ENCODE measurements at places on chromosomes 6 and 20.

- no peak for DNase-seq
These were observed 106.7 kb downstream of the PRDM1 start for GRCh38 chr6:106192824-106193223.

DNA sequence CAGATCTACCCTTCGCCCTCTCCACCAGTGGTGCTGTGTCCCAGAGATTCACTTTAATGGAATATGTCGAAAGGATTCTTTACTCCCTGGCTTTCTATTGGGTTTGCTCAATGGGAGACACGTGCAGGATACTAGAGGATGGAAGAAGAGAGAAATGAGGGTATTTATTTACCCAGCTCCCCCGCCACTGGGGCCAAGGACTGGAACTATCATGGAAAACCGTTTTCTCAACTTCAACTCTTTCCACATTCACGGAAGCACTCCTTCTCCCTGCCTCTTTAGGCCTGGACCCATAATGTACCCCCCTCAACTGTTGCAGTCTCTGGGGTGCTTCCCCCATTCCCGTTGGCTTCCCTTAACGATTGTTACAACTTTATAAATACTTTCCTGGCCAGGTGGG lies 26.6 kb upstream of the RALY start:
- no peak for DNase-seq

DNA sequence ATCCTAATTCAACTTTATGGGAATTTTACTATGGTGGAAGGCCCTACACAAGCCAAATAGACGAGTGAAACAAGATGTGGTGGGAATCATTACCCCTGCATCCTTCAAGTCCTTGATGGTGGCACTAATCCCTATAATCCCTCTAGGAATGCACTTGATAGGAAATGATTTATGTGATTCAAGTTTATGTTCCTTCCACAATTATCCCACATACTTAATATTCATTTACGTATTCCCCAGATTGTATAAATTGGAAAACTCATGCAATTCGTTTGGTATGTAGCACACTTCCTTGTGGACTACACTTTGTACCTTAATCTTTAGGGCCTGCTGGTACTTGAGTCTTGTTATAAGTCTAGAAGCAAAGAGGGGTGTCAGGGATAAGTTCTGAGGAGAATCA lies 40.8 kb downstream of the PKIB start:
- no peak for DNase-seq

- DNase-seq = no peak
These were observed 382.8 kb upstream of the TSHZ2 start for GRCh38 chr20:52589251-52589812.

GRCh38 chr6:137637121-137637520 lies 142.9 kb upstream of the OLIG3 start:
- DNase-seq = no peak

DNA sequence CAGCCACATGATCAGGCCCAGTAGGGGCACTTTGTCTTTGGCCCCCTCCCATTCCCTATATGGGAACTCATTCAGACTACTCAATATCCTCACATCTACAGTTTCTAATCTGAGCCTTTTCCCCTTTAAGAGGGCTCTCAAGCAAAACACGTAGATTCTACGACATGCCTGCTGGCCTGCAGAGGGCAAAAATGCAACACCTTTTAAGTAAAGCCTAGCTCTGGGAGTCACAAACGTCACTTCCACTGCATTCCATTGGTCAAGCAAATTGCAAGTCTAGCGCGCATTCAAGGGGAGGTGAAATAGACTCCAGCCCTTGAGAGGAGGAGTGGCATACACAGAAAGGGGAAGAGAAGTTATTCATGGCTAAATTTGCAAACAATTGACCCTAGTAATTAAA lies 70.6 kb downstream of the CDC40 start:
- DNase-seq = no peak

GRCh38 chr6:106247733-106248132 lies 77.8 kb downstream of the ATG5 start:
- no peak for DNase-seq

DNA sequence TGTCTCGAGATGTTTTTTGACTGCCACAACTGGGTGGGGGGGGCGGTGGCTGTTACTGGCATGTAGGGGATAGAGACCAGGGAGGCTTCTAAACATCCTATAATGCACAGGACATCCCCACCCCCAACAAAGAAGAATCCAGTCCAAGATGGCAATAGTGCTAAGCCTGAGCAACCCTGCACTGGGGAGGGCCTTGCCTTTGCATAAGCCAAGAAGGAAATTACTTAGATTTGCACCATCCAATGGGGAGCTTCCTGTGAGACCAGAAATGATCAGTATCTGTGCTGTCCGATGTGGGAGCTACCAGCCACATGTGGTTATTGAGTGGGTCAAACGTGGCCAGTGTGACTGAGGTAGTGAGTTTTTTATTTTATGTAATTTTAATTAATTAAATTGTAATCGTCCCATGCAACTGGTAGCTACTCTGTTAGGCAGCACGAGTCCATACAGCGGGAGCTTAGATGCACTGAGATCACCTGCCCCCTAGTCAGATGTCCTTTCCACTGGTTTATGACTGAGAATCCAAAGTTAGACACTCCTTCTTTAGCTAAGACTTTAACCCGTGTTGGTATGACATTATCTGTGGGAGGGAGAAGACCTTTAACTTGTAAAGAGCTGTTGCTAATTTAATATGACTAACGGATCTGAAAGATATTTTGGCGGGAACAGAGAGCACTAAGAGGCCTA lies 97.4 kb upstream of the NEDD9 start:
- no peak for DNase-seq

DNA sequence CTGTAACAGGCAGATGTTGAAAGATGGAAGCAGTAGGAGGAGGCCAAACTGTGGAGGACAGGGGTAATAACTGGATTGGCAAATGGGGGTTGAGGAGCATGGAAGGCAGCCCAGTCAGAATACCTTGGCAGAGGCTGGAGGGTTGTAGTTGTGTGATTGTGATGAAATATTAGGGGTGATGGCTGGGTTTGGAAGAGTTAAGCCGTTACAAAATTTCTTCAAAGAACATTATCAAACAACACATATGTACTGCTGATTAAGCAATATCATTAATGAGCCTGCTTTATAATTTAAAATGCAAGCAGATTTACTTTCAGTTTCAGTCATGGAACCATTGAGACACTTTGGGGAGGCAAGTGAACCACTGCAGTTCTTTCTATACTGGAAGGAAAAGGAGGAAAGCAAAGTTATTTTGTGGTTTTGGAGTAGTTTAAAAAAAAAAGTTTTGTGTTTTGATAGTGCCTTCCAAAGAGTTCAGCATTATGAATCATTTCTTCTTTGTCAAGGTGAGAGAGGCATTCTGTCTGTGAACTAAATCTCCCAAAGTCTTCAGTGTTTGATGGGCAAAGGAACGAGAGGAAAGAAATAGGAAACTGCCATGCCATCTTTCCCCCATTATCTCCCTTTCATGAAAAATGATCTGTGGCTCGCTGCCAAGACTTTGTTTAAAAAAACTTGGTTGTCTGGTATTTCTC lies 20.7 kb downstream of the FOXO3 start:
- peak; percentile 76 for DNase-seq

DNA sequence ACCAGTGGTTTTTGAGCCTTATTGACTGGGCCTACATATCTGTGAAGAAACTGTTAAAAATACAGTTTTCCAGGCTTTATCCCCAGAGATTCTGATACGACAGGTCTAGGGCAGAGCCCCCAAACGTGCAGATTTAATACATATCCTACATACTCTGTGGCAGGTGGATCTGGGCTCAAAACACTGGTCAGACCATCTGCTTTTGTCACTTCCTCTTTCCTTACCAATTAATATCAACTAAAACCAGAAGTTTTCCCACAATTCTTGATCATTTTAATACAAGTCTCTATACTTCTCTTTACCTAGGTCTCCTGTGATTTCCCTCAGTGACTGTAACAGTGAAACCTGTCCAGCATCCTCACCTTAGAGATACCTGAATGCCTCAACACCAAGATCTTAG lies 108.8 kb downstream of the PREP start:
- DNase-seq = no peak

DNA sequence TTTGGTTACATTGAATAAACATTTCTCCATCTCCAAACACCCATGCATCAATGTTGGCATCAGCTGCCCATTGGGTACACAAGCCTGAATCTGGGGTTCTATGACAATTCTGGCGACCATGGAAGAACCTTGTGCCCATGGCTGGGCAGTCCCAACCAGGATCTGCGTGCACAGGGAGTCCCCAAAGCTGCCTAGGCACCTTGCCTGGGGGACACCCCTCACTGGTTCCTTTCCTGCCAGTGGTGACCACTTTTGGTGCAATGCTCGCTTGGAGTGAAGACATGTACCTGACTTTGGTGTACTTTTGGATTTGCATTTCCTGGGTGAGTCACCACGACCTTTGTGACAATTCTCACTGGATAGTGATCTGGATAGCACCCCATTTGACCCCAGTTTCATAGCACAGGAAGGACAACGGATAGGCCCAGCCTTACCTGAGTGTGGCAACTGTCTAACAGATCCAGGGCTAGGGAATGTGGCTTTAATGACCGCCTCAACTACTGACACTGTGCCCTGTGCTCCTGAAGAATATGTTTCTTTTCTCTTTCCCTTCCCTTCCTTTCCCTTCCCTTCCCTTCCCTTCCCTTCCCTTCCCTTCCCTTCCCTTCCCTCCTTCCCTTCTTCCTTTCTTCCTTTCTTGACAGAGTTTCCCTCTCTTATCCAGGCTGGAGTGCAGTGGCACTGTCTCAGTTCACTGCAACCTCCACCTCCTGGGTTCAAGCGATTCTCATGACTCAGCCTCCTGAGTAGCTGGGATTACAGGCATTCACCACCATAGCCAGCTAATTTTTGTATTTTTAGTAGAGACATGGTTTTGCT lies 7.1 kb downstream of the SPINT3 start:
- no peak for DNase-seq

DNA sequence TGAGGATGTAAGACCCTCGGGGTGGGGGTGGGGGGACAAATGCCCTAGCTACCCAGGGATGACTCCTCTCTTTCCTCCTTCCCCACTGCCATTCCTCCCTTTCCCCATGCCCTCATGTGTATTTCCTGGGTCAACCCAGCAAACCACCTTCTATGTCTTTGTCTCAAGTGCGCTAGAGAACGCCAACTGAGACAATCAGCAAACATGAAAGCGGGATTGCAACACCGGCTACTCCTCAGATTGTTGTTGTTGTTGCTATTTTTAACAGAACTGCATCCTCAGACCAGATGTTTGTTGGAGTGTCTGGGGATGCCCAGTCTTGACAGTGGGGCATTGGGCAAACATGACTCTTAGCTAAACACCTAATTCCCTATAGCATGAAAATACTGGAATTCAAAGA lies 39.3 kb upstream of the HIVEP1 start:
- no peak for DNase-seq

DNA sequence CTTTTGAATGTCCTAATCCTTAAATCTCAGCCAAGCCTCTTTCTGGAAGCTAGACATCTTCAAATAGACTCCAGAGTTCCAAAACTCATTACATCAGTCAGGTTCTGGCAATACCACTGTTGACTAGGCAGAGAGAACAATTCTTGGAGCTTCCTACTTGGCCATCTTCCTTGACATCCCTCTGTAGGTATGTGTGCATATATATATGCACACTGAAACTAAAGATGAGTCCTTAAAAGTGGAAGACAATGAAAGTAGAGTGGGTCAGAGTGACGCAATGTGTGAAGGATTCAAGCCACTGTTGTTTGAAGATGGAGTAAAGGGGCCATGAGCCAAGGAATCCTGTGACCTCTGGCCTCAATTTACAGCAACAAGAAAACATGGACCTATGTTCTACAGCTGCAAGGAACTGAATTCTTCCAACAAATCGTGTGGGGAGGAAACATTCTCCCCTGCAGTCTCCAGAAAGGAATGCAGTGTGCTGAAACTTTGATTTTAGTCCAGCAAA lies 18.7 kb upstream of the DUSP22 start:
- no peak for DNase-seq

Measured in psoas muscle (tissue), 8 donors.